Activated T-cell treated with anti-CD3 and anti-CD28 coated beads, Interleukin-2, amount 50 U/mL, for 24 hours (primary cell): ENCODE measurements at places on chromosomes 1 and 21.

DNA sequence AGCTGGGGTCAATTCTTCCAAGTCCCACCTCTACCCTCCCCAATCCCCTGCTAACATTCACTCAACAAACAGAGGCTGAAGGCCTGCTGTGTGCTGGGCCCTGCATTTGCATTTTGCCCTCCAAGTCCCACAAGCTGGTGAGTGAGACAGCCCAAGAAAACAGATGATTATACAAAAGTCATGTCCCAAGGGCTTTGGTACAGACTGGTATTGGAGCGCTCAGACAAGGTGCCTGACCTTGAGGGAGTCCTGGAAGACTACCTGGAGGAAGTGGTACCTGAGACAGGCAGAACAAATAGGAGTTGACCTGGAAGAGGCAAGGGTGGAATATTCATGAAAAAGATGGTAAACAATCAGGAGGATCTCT lies 4.2 kb downstream of the LMOD1 start:
- H3K4me3 ChIP-seq: no peak overlapping the region
- no peak for DNase-seq
- peaks cover 16% of the 10 kb centered on the region for H3K4me1 ChIP-seq
- no peaks in the 10 kb centered on the region for H3K36me3 ChIP-seq
- H3K27me3 ChIP-seq: peaks cover 46% of the 10 kb centered on the region

GRCh38 chr1:245753807-245754206 lies 599.0 kb downstream of the KIF26B start:
- H3K4me1 ChIP-seq: no peaks in the 10 kb centered on the region
- DNase-seq: no peak
- no peak overlapping the region for H3K4me3 ChIP-seq
- H3K27me3 ChIP-seq: no peaks in the 10 kb centered on the region

DNA sequence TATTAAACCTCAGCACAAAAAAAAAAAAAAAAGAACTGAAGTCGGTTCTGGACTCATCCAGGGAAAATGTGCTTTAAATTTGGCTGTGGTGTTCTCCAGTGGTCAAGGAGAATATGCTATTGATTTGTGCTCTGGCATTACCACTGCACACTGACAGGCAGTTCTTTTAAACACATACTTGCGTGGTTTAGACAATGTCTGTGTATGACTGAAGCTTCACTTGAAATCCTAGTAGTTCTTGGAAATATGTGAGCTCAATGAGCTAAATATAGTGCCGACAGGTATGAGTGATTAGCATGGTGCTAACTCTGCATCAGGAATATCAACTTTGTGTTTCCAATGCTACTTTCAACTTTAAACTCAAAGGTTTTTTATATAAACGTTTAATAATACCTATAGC lies 415.6 kb downstream of the SMYD3 start:
- no peak overlapping the region for H3K4me3 ChIP-seq
- no peaks in the 10 kb centered on the region for H3K27me3 ChIP-seq
- no peak overlapping the region for H3K27ac ChIP-seq
- H3K36me3 ChIP-seq: peaks cover 39% of the 10 kb centered on the region
- DNase-seq: no peak

DNA sequence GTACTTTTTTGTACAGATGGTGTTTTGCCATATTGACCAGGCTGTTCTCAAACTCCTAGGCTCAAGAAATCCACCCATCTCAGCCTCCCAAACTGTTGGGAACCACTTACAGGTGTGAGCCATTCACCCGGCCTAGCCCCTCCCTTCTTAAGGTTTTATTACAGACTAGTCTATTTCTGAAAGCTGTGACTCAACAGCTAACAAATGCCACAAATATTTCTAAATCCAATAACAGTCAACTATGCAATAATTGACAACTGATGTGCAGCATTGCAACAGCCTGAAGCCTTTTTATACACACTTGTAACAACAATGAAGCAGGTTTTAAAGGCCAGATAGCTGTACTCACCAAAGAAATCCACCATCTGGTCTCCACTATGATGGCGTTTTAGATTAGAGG lies 51.4 kb downstream of the GRIK1 start:
- H3K27me3 ChIP-seq: no peaks in the 10 kb centered on the region
- no peak overlapping the region for H3K27ac ChIP-seq
- no peaks in the 10 kb centered on the region for H3K4me1 ChIP-seq
- no peaks in the 10 kb centered on the region for H3K36me3 ChIP-seq
- DNase-seq: no peak

DNA sequence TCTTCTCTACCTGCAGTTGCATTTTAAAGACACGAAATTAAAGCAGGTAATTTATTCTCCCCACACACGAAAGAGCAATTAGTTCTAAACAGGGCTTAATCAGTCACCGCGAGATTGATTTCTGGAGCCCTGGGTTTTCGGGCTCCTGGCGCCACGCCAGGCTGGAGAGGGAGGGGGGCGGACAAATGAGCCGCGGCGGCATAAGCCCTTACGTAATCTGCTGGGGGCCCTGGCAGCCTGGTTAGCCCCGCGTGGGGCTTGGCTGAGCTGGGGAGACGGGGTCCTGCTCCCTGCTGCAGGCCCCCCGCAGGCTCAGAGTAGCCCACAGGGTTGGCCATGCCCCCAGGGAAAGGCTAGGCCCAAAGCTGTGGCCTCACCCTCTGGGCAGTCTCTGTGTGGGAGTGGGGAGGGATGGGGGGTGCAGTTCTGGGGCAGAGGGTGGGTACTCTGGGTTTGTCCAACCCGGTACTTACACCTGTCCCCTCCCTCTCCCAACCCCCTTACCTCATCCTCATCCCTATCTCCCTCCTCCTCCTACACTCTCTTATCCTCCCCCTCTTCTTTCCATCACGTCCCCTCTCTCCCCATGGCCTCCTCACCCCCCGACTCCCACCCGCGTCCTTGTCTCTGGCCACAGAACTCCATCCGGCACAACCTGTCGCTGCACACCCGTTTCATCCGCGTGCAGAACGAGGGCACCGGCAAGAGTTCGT lies 19.9 kb downstream of the FOXO6 start:
- peaks cover 67% of the 10 kb centered on the region for H3K27me3 ChIP-seq
- H3K36me3 ChIP-seq: no peaks in the 10 kb centered on the region
- no peak for DNase-seq
- H3K4me3 ChIP-seq: peak overlapping the region; percentile 66
- H3K27ac ChIP-seq: no peak overlapping the region

DNA sequence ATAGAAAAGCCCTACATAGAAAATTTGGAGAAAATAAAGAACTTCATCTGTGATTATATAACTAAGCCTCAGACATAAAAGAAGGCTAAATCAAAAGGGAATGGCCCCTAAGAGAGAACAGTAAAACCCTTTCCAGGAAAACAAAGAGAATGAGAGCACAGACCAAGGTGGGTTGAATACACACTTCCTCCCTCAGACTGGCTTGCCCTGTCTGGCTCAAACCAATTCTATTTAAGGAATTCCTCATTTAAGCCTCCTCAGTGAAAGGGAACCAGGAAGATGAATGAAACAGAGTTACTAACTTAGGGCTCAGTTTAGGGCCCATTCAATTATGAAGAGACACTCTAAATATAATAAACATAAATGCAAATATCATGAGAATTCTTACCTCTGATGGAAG lies 10.6 kb upstream of the SYT14 start:
- H3K4me3 ChIP-seq: no peak overlapping the region
- H3K36me3 ChIP-seq: no peaks in the 10 kb centered on the region
- no peak overlapping the region for H3K27ac ChIP-seq
- H3K4me1 ChIP-seq: no peaks in the 10 kb centered on the region
- H3K27me3 ChIP-seq: peaks cover 28% of the 10 kb centered on the region

DNA sequence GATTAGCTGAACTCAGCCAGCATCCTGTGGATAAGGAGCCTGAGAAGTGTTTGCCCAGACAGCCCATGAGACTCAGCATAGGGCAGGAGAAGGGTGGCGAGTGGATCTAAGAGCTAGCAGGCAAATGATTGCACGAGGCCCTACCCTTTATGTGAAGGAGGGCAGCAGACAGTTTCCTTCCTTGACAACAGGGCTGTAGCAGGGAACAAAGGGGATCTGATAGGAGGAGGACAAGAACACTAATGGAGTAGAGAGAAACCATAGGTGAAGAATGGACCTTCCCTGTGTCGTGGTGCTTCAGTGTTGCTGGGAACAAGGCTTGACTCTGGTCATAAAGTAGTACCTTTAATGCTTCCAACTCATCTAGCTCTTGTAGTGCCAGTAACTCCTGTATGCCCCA lies 84.3 kb downstream of the PGM1 start:
- H3K36me3 ChIP-seq: no peaks in the 10 kb centered on the region
- no peak overlapping the region for H3K27ac ChIP-seq
- no peaks in the 10 kb centered on the region for H3K4me1 ChIP-seq
- no peak for DNase-seq

DNA sequence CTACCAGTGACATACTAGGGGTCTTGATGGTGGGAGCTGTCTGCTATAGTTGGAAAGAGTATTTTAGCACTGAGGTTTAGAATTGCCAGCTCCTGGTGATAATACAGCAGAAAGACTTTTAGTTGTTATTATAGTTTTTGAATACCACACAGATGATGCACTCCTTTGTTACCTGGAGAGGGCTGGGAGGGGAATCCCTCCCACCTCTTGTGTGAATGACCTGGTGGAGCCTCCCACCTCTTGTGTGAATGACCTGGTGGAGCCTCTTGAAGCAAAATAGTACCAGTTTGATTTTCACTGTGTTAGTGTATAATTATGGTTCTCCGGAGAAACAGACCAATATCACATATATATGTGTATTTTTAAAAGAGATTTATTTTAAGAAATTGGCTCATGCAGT lies 3.3 kb downstream of the DISP1 start:
- no peak overlapping the region for H3K27ac ChIP-seq
- no peaks in the 10 kb centered on the region for H3K27me3 ChIP-seq
- no peak for DNase-seq
- H3K4me1 ChIP-seq: peaks cover 38% of the 10 kb centered on the region

GRCh38 chr1:37085393-37085792 lies 51.1 kb upstream of the GRIK3 start:
- no peak for DNase-seq
- no peak overlapping the region for H3K27ac ChIP-seq
- no peaks in the 10 kb centered on the region for H3K4me1 ChIP-seq

- no peak overlapping the region for H3K4me3 ChIP-seq
- H3K27ac ChIP-seq: no peak overlapping the region
- H3K36me3 ChIP-seq: no peaks in the 10 kb centered on the region
- DNase-seq: no peak
Measured at GRCh38 chr1:79726321-79726720, 719.8 kb upstream of the ADGRL4 start.

DNA sequence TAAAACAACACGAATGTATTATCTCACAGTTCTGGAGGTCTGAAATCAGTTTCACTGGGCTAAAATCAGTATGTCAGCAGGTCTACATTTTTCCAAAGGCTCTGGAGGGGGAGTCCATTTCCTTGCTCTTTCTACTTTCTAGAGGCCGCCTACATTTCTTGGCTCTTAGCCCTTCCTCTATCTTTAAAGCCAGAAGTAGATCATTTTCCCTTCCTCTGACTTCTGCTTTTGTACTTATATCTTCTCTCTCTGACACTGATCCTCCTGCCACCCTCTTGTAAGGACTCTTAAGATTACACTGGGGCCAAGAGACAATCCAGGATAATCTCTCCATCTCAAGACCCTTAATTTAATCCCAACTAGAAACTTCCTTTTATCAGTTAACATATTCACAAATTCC lies 41.4 kb downstream of the MSH4 start:
- no peak overlapping the region for H3K4me3 ChIP-seq
- H3K27me3 ChIP-seq: no peaks in the 10 kb centered on the region
- no peak for DNase-seq
- no peaks in the 10 kb centered on the region for H3K4me1 ChIP-seq
- no peaks in the 10 kb centered on the region for H3K36me3 ChIP-seq

- H3K4me1 ChIP-seq: peaks cover 47% of the 10 kb centered on the region
- peaks cover 34% of the 10 kb centered on the region for H3K36me3 ChIP-seq
- no peak for DNase-seq
- peak overlapping the region; percentile 86 for H3K27ac ChIP-seq
- peak overlapping the region; percentile 78 for H3K4me3 ChIP-seq
- H3K27me3 ChIP-seq: no peaks in the 10 kb centered on the region
Measured at GRCh38 chr1:154352245-154352580, 26.9 kb downstream of the ATP8B2 start.

- H3K4me3 ChIP-seq: no peak overlapping the region
- no peaks in the 10 kb centered on the region for H3K36me3 ChIP-seq
- no peaks in the 10 kb centered on the region for H3K4me1 ChIP-seq
- H3K27ac ChIP-seq: no peak overlapping the region
- H3K27me3 ChIP-seq: peaks cover 48% of the 10 kb centered on the region
Measured at GRCh38 chr1:115877511-115877910, 36.6 kb upstream of the NHLH2 start.

DNA sequence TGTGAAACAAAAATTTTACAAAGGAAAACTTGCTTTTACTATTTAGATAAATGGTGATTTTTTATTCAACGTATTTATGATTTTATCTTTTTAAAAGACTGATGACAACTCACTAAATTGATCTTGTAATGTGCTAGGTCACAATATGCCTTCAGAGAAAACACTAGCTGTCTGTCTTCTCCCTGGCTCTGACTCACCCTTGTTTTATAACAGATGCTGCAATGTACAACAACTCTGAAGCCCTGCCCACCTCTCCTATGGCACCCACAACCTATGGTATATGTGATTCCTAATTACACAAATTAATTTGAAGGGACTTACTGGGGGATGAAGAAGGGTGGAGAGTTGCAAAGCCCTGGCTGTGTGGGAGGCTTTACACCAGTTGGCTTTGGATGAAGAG lies 24.7 kb upstream of the HSD17B7 start:
- peaks cover 3% of the 10 kb centered on the region for H3K27me3 ChIP-seq
- no peak overlapping the region for H3K27ac ChIP-seq
- no peak overlapping the region for H3K4me3 ChIP-seq
- no peaks in the 10 kb centered on the region for H3K36me3 ChIP-seq
- H3K4me1 ChIP-seq: no peaks in the 10 kb centered on the region
- DNase-seq: no peak

- no peak overlapping the region for H3K27ac ChIP-seq
- peaks cover 3% of the 10 kb centered on the region for H3K4me1 ChIP-seq
- H3K36me3 ChIP-seq: peaks cover 95% of the 10 kb centered on the region
- no peak for DNase-seq
Measured at GRCh38 chr1:236870721-236871120, 75.6 kb downstream of the MTR start.

- no peaks in the 10 kb centered on the region for H3K36me3 ChIP-seq
- peaks cover 5% of the 10 kb centered on the region for H3K27me3 ChIP-seq
- H3K4me1 ChIP-seq: peaks cover 2% of the 10 kb centered on the region
- H3K27ac ChIP-seq: no peak overlapping the region
Measured at GRCh38 chr1:21821385-21822019, 9.4 kb downstream of the LDLRAD2 start.
